ENCODE measurements at places on chromosomes 13 and 19. TPM values are rescaled to one million over a fixed set of nuclear protein-coding genes. Genes with fewer than 3 reads are reported as not detected.

GRCh38 chr13:33953203-33953602, 135.3 kb downstream of the RFC3 start:
- DNase-seq: no peak

GRCh38 chr19:4911314-4911713, 2.0 kb downstream of the UHRF1 start:
- DNase-seq: no peak

GRCh38 chr13:82062772-82063171, 1721.8 kb upstream of the SPRY2 start:
- no peak for DNase-seq

DNA sequence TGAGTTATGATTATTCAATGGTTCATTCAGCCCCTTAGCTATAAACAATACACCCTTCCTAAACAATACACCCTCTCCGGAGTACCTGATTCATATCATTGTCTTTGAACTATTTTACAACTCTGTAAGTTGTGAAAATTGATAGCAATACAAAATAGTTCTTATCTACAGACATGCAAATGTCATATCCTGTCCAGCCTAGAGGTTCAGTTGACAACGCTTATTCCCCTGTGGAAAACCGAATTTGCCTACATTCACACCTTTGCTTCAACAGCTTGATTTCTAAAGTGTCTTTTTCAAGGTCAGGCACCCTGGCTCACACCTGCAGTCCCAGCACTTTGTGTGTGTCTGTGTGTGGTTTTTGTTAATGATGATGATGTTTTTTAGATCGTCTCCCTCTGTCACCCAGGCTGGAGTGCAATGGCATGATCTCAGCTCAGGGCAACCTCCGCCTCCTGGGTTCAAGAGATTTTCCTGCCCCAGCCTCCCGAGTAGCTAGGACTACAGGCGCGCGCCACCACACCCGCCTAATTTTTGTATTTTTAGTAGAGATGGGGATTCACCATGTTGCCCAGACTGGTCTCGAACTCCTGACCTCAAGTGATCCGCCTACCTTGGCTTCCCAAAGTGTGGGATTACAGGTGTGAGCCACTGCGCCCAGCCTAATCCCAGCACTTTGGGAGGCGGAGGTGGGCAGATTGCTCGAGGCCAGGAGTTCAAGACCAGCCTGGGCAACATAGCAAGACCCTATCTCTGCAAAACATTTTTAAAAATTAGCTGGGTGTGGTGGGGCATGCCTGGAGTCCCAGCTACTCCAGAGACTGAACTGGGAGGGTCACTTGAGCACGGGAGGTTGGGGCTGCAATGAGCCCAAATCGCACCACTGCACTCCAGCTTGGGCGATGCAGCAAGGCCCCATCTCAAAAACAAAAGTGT, 9.6 kb downstream of the C19orf53 start:
- DNase-seq: no peak

GRCh38 chr13:22748866-22749577, 431.8 kb upstream of the SGCG start:
- DNase-seq: peak; percentile 9

GRCh38 chr19:18939922-18940768, 872 bp downstream of the HOMER3 start:
- no peak for DNase-seq

DNA sequence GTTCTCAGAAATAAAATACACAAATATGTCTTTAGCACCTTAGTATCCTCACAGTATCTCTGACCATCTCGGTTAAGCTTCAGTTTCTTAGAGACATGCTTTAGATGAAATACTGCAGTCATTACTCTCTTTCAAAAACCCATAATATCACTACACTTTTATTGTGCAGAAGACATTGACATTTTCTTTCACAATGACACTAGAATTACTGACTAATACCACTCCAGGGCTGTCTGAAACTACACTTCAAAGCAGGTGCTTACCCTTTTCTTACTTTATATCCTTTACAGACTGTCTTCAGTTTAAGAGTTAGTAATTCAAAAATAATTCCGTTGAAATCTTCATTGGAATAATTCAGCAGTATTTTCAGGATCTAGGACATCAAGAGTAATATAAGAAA, 42.2 kb upstream of the SLITRK6 start:
- no peak for DNase-seq

- DNase-seq: no peak
These were observed 30.8 kb downstream of the DNAJC3 start for GRCh38 chr13:95707442-95708390.

DNA sequence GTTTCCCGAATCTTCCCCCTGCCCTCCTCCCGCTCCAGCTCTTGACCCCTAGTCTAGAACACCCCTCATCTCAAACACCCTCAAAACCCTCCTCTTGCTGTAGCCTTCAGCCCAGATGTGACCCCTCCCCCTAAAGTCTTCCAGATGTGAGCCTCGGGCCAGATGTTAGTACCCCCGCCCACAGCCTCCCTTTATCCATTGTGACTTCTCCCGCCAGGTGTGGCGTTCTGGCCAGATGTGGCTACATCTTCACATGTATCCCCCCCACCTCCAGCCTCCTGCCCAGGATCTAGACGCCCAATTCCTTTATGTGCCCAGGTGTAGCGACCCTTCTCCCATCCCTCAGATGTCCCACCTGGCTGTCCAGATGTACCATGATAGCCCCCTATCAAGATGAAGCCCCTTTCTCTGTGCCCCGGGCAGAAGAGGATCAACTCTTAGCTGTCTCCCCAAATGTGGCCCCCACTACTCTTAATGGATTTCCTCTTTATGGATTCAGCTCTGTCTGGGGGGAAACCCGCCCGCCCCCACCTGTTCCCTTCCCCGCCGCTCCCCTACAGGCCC, 517 bp upstream of the LTBP4 start:
- DNase-seq: no peak

DNA sequence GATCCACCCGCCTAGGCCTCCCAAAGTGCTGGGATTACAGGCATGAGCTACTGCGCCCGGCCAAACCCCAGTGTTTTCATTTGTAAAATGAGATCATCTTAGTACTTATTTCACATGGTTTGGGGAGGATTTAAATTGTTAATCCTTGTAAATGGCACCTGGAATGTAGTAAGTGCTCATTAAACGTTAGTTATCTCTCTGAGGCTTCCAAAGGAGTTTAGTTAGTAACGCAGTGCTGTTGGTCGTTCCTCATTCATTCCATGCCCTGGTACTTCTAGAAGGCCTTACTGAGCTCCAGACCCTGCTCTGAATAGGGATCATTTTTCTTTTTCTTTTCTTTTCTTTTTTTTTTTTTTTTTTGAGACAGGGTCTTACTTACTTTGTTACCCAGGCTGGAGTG, 5.2 kb downstream of the CPT1C start:
- no peak for DNase-seq

GRCh38 chr13:52459668-52460067, 4.4 kb downstream of the CKAP2 start:
- no peak for DNase-seq

DNA sequence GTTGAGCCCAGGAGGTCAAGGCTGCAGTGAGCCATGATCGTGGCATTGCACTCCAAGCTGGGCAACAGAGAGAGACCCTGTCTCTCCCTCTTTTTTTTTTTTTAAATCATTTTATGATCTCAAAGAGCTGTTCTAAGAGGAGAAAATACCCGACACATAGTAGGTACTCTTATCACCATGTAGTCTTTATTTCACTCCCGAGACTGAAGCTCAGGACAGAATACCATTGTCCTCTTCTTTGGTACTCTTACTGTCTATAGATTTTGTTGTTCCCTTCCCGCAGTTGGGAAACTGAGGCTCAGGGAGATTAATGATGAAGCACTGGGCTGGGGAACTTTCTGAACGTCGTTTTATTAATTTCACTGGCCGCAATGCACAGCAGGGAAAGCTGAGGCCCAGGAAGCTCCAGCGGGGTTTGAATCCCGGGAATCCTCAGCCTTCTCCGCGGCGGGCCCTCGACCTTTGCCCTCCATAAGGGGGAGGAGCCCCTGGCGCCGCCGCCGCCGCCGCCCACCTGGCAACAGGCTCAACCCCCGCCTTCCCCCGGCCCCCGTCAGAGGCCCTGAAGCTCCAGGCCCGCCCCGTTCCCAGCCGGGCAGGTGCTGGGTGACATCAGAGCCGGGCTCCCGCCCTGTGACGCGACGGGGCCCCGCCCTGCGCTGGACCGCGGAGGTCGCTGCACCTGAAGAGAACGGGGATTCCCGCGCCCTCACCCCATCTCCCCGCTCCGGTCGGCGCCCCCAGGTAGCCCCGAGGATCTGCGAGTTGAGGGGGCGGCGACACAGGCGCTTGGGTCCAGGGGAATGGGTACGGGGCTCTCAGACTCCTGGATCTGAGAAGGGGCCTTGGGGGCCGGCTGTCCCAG, 1.6 kb downstream of the MYH14 start:
- DNase-seq: no peak

DNA sequence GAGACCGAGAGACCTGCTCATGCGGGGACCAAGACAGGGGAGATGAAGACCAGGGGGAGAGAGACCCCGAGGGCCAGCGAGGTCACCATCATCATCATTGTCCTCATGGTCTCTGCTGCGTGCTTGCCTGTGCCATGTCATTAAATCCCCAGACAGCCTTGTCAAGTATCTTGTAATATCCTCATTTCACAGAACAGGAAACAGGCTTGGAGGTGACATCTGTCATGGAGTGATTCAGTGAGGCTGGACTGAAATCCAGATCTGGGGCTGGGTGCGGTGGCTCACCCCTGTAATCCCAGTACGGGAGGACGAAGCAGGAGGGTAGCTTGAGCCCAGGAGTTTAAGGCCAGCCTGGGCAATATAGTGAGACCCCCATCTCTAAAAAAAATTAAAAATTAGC, 5.9 kb upstream of the NANOS2 start:
- no peak for DNase-seq

GRCh38 chr13:86020351-86021002, 221.3 kb upstream of the SLITRK6 start:
- peak; percentile 71 for DNase-seq

- DNase-seq: peak; percentile 50
These were observed 203.1 kb upstream of the EDNRB start for GRCh38 chr13:78121459-78122348.

DNA sequence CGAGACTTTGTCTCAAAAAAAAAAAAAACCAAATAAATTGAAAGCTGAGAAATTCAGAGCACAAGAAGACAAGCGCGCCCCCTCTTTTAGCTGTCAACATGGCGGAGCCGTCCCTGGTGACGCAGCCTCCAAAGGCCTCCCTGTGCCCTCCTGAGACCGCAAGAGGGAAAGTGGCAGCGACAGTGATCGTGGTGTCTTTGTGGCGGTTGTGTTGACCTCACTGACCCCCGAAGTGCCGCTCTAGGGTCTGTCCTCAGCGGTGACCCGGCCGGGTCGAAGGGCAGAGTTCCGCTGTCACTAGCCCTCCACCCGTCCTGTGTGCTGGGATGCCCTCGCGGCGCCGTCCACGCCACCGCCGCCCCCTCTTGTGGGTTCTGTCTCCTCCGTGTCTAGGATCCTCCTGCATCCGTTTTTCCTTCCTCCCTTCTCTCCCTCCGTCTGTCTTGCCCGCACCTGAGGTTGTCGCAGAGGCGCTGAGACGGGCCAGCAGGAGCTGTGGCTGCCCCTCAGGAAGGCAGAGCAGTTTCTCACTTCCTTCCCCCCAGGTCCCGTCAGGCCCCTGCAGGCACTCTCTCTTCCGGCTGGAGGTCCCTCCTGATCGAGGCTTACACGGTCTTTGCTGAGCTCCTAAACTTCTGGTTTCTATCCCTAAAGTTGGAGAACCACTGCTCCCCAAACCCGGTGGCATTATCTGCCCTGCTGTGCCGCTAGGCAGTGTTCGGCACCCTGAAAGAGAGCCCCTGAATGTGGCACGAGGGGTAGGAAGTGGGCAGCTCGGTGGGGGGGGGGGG, 7.2 kb downstream of the UHRF1 start:
- no peak for DNase-seq

DNA sequence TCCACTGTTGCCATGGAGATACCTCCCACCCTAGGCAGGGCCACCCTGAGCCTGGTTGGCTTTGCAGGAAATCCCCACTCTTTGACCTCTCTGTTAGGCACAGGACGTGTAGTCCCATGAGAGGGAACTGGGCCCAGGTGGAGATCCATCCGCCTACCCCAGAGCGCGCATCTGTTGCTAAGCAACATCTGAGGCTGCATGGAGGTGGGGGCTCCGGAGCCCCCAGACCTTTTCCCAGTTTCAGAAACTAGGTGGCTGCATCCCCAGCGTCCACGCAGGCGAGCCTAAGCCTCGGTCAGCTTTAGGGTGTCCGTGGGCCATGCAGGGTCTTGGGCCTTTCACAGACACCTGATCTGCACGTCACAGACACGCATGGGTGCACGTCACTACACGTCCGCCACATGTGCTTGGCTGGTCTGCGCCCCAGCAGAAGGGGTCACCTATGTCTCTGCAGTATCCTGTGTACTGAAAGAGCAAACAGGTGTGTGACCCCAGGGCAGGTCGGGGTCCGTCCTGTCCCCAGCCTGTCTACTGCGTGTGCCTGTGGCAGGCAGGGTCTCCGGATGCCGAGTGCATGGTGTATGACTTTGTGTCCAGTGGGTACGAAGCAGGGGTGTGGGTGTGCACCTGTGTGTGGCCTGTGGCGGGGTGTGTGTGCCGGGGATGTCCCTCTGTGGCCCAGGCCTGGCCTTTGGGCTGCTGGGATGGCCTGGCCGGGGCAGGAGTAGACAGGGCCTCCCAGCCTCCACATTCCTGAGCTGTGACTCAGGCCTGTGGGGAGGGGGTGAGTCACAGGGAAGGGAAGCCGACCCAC, 4.1 kb upstream of the CIRBP start:
- no peak for DNase-seq

PNMA8A gene
- polyA plus RNA-seq: 35.9 TPM

SLC27A1 gene
- polyA plus RNA-seq: 18.9 TPM

SMIM24 gene
- polyA plus RNA-seq: 0.22 TPM

All from forelimb muscle (tissue), 1 donor.